ENCODE measurements at places on chromosomes 11 and 22. TPM values are rescaled to one million over a fixed set of nuclear protein-coding genes. Genes with fewer than 3 reads are reported as not detected.

DNA sequence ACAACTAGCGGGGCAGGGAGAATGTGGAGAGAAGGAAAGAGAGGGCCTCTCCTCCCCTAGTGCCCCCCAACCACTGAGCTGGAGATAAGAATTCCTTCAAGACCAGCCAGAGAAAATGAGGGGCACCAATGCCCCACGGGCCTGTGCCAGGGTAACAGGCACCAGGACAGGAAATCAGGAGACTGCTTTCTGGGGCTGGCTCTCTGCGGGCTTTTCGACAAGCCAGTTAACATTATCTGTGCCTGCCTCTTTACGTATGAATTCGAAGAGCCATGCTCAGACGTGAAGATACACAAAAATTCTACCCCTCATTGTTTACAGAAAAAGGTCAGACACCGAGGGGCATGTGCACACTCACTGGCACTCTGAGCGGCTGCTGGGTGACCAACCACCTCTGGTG, 52.1 kb downstream of the MYH9 start:
- no peak for DNase-seq

DNA sequence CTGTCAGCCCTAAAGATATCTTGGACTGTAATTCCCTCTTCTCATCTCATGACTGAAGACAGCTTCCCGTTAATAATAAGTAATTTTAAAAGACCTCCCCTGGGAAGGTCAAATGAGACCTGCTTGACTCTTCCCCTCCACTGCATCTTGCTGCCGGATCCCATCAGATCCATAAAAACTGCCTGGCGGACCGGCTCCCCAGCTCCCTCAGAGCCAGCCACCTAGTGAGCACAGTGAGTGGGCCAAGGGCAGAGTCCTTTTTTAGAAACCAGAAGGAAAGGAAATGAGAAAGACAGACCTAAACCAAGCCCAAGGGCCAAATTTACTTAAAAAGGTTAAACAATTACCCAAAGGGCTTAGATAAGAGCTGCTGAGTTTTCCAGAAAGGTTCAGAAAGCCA, 595.3 kb downstream of the OPCML start:
- no peak for DNase-seq

DNA sequence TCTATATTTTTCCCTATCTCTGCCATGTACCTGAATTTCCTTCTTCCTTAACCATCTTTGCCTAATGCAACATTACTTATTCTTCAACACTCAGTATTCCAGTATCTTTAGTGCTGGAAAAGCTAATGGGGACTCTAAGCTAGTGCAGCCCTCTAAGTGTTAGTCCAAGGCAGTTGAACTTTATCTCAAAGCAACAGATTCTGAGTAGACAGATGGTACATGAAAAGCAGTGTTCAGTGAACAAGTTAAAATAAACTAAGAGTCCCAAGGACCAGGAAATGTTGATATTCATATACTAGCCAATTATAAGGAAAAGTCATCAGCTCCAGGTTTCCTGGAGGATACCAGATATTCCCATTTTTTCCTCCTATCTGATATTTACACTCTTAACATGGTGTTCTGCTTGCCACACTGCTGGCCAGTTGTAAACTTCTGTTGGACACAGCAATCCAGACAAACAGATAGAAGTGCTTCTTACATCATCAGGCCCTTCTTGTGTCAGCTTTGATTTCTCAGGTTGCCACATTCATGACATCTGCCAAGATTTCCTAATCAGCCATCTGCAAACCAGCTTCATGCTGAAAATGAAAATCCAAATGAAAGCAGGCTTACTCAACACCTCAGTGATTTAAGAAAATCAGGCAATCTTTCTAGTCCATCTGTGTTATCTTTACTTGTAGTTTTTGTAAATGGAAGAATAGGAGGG, 255.9 kb upstream of the POU2AF2 start:
- DNase-seq = no peak

GRCh38 chr22:37301144-37301830, 19.0 kb downstream of the CYTH4 start:
- no peak for DNase-seq

GRCh38 chr11:17839450-17839849, 104.9 kb downstream of the KCNC1 start:
- no peak for DNase-seq

- no peak for DNase-seq
Observed at GRCh38 chr11:64318766-64319761, 1.1 kb downstream of the PRDX5 start.

DNA sequence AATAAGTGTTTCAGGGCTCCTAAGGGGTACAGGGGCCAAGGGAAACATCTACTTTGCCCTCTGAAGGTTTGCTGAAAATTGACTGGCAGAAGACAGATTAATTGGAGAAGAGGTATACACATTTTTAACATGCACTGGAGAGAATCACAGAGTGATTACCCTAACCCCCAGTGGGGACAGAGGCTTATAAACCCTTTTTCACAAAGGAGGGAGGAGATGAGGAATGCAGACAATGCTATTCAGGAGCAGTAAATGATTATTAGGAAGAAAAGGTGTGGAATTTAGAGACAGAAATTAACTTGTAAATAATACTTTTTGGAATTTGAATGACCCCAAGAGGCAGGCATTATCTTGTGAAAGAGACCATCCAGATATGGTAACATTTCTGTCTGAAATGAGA, 582.4 kb upstream of the B3GAT1 start:
- no peak for DNase-seq

- DNase-seq = no peak
Observed at GRCh38 chr11:11946180-11946579, 62.2 kb downstream of the DKK3 start.

- DNase-seq = no peak
Observed at GRCh38 chr22:30830907-30831306, 136.2 kb downstream of the OSBP2 start.

- no peak for DNase-seq
Observed at GRCh38 chr11:17443926-17444690, 32.5 kb downstream of the ABCC8 start.

GRCh38 chr11:66958956-66959274, 732 bp upstream of the PC start:
- DNase-seq = no peak

GRCh38 chr11:107707215-107707671, 4.6 kb downstream of the SLN start:
- no peak for DNase-seq

- peak; percentile 72 for DNase-seq
Observed at GRCh38 chr22:36369922-36370791, 17.6 kb downstream of the MYH9 start.

GRCh38 chr22:34950489-34950888, 115.5 kb upstream of the ISX start:
- DNase-seq = no peak

GRCh38 chr11:3894128-3894731, 38.8 kb downstream of the STIM1 start:
- DNase-seq = no peak

DNA sequence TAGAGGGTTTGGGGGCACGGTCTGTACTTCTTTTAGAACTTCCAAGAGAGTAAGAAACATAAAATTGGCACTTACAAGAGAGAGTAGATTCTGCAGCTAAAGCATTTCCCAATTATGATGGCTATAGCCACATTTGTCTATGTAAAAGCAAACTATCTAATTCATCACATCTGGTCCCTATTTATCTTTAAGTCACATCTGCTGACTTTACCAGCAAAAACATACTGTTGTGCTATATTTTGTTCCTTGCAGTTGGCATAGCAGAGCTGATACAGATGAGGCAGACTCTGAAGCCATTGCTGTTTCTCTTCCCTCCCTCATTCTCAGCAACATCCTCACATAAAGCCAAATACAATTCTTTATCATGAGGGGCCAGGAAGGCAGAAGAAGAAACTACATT, 1533.5 kb upstream of the RAG2 start:
- no peak for DNase-seq

DNA sequence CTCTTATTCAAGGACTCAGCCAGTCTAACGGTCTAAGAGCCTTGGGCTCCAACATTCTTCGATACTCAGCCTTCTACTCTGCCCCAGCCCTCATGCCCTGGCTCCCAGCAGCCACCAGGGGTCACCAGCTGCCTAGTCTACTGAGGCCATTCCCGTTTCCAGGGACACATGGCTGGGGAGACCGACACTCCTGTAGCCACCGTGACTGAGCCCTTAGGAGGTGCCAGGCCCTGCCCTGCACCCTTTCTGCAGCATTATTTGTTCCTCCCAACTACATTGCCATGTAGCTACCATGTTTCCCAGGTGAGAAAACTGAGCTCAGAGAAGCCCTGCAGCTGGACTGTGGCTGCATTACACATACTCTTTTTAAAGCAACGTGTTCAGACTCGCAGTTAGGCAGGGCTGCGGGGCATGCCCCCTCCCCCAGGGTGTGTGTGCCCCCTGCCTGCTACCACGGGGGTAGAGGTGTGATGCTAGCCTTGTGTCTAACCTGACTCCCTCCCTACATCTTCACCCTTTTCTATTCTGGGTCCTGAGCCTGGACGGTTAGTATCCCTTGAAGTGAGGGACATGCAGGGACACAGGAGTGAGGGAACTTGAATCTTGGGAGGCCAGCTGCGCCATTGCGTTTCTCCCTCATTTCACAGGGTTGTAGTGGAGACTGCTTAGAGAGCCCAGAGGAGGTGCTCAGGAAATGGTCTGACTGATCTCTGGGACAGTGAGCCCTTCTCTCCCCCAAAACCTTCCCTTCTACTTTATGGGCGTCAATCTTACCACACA, 17.5 kb downstream of the ATG16L2 start:
- peak; percentile 63 for DNase-seq

DNA sequence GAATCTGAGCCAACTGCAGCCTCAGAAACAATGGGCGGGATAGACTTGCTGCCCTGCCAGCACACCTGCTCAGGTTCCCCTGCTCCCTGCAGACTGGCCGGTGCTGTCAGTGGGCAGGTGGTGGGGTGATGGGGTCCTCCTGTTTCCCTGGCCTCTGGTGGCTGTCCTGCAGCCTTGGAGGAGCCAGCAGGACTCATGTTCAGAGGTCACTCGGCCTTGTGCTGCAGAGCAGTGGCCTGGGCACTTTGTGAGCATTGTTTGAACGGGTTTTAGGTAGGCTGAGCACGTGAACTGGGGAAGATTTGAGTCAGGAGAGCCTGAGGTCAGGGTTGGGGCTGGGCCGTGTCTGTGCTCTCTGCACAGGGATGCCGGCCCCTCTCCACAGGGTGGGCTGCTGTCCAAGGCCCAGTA, 17.6 kb downstream of the PPIL2 start:
- no peak for DNase-seq

DNA sequence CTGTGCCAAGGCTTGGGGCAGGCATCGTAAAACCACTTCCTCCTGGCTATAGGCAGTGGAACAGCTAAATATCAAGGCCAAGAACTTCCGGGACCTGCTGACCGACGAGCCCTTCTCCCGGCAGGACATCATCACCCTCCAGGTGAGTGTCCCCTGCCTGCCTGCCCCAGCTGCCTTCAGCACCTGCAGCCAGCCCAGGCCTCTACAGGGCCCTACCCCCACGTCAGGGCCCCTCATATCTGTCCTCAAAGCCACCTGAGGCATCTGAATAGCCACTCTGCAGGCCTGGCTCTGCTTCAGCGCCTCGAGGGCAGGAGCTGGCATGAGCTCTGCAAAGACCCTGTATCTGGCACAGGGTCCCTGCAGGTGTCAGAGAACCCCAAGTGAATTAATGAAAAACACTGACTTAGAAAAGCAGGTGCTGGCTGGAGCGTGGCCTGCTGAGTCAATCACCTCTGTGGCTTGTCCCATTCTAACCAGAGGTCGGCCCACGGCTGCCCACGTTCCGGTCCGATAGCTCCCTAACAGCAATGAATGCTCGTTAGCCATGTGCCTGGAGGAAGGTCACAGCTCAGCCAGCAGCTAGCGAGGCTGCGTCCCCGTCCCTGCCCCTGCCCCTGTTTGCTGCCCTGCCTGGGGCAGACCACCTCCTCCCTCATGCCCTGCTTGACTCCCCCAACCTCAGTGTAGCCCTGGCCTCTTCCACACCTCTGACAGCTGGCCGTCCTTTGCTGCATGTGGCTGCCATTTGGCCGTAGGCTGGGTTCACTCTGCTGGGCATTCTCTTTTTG, 16.8 kb downstream of the PPIL2 start:
- no peak for DNase-seq

- peak; percentile 40 for DNase-seq
Observed at GRCh38 chr11:67248653-67249052, 17.6 kb upstream of the GRK2 start.

GRCh38 chr22:44385296-44385610, 72.5 kb upstream of the SHISAL1 start:
- no peak for DNase-seq

DNA sequence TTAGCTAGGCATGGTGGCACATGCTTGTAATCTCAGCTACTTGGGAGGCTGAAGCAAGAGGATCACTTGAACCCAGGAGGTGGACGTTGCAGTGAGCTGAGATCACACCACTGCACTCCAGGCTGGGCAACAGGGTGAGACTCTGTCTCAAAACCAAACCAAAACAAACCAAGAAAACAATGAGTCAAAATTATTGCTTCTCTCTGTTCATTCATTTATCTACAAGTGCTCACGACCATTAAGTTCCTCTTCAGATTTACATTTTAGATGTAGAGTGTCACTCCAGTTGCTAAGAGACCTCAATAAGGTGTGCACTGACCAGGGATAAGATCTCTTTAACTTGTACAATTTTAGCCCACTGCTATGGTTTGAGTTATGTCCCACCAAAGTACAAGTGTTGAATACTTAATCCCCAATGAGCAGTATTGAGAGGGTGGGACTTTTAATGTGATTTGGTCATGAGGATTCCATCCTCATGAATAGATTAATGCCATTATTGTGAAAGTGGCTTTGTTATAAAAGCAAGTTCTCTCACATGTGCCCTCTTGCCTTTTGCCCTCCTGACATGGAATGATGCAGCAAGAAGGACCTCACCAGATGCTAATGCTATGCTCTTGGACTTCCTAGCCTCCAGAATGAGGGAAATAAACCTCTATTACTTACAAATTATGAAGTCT, 7.8 kb downstream of the HNRNPUL2 start:
- no peak for DNase-seq

GRCh38 chr22:37462983-37463382, 23.2 kb downstream of the MFNG start:
- peak; percentile 28 for DNase-seq

DNA sequence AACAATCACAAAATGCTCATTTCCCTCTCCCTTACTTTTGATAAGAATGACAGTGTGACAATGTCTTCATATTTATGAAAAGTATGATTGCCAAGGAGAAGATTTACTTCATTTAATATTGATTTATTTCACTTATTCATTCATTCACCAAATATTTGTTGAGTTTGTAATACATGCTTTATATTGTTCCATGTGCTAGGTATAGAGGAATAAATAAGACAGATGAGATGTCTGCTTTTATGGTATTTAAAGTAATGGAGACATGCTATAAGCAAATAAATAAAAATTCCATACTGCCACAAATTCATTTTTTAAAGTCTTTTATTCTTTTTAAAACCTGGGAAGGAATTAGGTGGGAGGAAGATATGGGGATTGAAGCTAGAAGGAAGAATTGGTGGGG, 289.4 kb downstream of the GUCY1A2 start:
- DNase-seq = no peak

GRCh38 chr11:31355817-31356216, 13.7 kb downstream of the DCDC1 start:
- DNase-seq = no peak

Gene SCT
- not detected for total RNA-seq

Gene DEAF1
- 29.6 TPM for total RNA-seq

Gene KLHDC7B
- not detected for total RNA-seq

Gene TMEM191B
- 1.4 TPM for total RNA-seq

Gene ANKK1
- not detected for total RNA-seq
